CD4-positive, alpha-beta T cell treated with Interleukin-17A for 4 hours (primary cell): ENCODE measurements at places on chromosomes 4 and X.

- no peak for DNase-seq
Observed at GRCh38 chr4:179467878-179468277, 2025.6 kb upstream of the AGA start.

DNA sequence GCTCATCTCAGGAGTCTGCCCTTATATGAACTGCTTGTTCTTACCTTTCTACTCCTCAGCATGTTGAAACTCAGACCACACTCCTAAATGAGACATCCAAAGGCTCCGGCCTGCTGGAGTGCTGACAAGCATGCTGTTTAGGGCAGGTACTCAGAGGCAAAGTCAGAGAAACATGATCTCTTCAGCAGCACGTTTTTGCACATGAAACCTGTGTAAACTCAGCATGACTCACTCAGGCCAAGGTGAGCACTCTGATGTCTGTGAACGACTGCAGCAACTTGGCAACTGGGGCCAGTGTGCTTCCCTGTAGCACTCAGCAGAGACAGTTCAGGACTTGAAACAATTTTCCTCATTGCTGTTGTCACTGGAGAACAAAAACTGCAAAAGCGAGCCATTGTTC is 109.6 kb downstream of the PACRGL start:
- no peak for DNase-seq

DNA sequence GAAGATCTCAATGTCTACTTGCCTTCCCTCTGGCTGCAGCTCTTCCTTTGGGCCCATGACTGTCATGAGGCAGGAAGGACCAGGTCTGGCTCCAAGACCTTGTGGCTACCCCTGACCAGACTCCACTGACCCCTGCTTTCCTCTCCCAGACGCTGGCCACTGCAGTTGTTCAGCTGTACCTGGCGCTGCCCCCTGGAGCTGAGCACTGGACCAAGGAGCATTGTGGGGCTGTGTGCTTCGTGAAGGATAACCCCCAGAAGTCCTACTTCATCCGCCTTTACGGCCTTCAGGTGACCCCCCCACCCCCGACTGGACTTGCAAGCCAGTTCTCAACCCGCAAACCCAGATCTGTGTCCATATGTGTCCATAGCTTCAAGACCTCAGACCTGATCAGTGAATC is 535 bp downstream of the WAS start:
- no peak for DNase-seq

DNA sequence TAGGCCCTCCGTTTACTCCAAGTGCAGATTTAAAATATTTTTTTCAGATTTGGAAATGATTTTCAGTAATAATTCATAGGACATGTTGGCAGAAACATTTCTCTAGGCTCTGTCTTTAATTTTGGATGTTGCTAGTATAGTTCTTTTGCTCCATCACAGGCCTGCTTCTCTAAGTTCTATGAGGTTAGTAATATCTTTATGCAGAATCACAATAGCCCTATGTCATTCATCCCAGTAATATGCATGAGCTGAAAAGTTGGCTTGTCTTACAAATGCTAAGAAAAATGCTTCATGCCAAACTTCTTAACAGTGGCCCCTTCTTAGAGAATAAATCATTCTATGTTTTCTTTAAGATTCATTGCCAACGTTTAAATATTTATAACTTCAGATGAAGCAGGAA is 148.3 kb upstream of the TLL1 start:
- no peak for DNase-seq

DNA sequence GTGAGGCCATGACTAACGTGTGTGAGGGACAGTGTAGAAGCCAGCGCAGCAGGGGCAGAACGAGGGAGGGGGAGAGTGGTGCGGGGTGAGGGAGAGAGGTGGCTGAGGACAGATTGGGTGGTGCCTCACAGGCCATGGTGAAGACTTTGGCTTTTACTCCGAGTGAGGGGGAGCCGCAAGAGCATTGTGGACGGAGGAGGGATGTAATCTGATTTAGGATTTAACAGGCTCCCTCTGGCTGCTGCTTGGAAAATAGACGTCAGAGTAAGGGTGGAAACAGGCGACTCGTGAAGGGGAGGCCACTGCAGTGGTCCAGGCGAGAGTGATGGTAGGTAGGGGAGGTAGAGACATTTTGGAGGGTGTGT is 13.0 kb downstream of the PPP1R3F start:
- DNase-seq = no peak

DNA sequence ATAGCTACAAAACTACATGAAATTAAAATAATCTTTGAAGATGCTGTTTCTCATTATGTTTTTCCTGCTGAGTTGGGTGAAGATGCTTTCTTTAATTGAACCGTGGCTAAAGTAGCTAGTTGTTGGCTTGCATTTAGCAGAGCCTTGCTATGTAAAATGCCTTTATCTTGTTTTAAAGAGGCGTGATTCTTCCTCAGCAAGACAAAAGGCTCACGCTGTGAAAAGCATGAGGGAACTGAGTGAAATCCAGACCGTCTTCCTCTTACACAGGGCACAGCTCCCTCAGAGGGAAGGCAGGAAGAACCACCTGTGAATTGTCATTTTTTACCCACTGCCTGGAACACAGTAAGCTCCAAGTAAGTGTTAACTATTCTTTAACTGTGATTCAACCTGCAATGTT is 39.0 kb upstream of the ZNF518B start:
- no peak for DNase-seq

- DNase-seq = no peak
Observed at GRCh38 chr4:7897811-7898210, 41.9 kb downstream of the AFAP1 start.
